ENCODE measurements at places on chromosomes 1 and 21. TPM values are rescaled to one million over a fixed set of nuclear protein-coding genes. Genes with fewer than 3 reads are reported as not detected.
A peak's percentile ranks its signal among the peaks of the same experiment; 100 is the strongest.

The KCNT2 gene
- total RNA-seq = 4.1 TPM

The ATP1A2 gene
- total RNA-seq = 0.45 TPM

The DDAH1 gene
- 70.6 TPM for total RNA-seq

The LRRC41 gene
- total RNA-seq = 23.1 TPM

The EDARADD gene
- 0.20 TPM for total RNA-seq

The AMY1B gene
- total RNA-seq = not detected

GRCh38 chr1:244329591-244330317, 122.0 kb downstream of the ADSS2 start:
- no peak for DNase-seq

- no peak for DNase-seq
Observed at GRCh38 chr1:34670982-34671381, 83.9 kb upstream of the GJB5 start.

GRCh38 chr1:11286735-11287410, 13.9 kb downstream of the UBIAD1 start:
- DNase-seq = no peak

GRCh38 chr21:43015906-43016540, 41.7 kb downstream of the PKNOX1 start:
- DNase-seq = no peak

GRCh38 chr21:34887725-34888568, 161.2 kb downstream of the RUNX1 start:
- peak; percentile 70 for DNase-seq
